ENCODE measurements at places on chromosomes 3 and 15. TPM values are rescaled to one million over a fixed set of nuclear protein-coding genes. Genes with fewer than 3 reads are reported as not detected.

Gene RTP2
- total RNA-seq: not detected

Gene RPL39L
- total RNA-seq: 35.6 TPM

Gene ADAMTS7
- total RNA-seq: 10.9 TPM

Gene CTXND1
- total RNA-seq: not detected

Gene DGKG
- 0.87 TPM for total RNA-seq

Gene SNX22
- total RNA-seq: 0.50 TPM

Gene GPR171
- total RNA-seq: not detected

Gene CORO2B
- total RNA-seq: 42.5 TPM

Gene SLC28A1
- not detected for total RNA-seq

Gene SRGAP3
- total RNA-seq: 7.8 TPM

Gene NOX5
- total RNA-seq: 0.83 TPM

Gene RSL24D1
- total RNA-seq: 91.8 TPM

Gene LDHAL6B
- not detected for total RNA-seq

Gene GPR149
- not detected for total RNA-seq

Gene CSK
- total RNA-seq: 30.9 TPM

Gene EPHB3
- 18.0 TPM for total RNA-seq

Gene ILDR1
- not detected for total RNA-seq

Gene C3orf22
- total RNA-seq: not detected

Gene RGMA
- 5.4 TPM for total RNA-seq

Gene SLC6A11
- total RNA-seq: not detected

Gene SLC22A14
- 0.15 TPM for total RNA-seq

Gene ACOX2
- 26.5 TPM for total RNA-seq

Gene GOLGA8O
- not detected for total RNA-seq

Gene CEP19
- total RNA-seq: 2.8 TPM

Gene TRPM1
- total RNA-seq: not detected

Gene CFAP161
- total RNA-seq: 0.66 TPM

Gene WNT5A
- total RNA-seq: 3.6 TPM

Gene INKA1
- total RNA-seq: 10.5 TPM

Gene C15orf62
- total RNA-seq: 0.15 TPM

Gene CLDN18
- total RNA-seq: under 0.01 TPM

Measured in smooth muscle cell of trachea (primary cell).